Testis (tissue), 5 donors: ENCODE measurements at places on chromosomes 3 and 15.

DNA sequence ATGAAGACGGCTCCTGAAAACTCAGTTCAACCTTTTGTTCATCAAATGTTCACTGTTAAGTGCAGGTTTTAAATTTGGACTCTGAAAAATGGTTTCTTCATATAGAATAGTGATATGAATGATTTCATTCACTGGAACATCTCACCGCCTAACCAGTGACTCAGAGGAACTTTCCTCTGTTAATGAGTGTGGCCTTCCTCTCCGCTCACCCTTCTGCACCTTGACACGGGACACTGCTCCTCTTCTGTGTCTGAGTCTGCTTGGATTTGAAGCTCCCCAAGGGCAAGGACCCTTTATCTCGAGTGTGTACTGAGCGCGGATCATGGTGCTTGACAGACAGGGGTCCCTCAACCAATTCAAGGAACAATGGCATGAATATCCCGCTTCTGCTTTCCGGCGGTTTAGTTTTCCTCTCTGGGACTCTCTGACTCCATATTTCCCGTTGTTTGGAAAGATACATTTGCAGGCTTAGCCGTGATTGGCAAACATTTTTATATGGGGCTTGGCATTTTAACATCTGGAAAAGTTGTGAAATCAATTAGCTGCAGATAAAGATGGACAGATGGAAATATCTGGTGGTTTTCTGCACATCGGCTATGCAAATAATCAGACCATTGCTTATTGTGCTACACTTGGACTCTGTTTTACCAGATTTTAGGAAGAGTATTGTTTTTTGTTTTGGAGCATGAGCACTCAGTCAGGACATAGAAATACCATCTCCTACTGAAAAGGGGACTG is 20.9 kb downstream of the KBTBD8 start:
- no peak for DNase-seq

GRCh38 chr3:69239063-69239462 is 116.7 kb upstream of the LMOD3 start:
- no peak for DNase-seq

DNA sequence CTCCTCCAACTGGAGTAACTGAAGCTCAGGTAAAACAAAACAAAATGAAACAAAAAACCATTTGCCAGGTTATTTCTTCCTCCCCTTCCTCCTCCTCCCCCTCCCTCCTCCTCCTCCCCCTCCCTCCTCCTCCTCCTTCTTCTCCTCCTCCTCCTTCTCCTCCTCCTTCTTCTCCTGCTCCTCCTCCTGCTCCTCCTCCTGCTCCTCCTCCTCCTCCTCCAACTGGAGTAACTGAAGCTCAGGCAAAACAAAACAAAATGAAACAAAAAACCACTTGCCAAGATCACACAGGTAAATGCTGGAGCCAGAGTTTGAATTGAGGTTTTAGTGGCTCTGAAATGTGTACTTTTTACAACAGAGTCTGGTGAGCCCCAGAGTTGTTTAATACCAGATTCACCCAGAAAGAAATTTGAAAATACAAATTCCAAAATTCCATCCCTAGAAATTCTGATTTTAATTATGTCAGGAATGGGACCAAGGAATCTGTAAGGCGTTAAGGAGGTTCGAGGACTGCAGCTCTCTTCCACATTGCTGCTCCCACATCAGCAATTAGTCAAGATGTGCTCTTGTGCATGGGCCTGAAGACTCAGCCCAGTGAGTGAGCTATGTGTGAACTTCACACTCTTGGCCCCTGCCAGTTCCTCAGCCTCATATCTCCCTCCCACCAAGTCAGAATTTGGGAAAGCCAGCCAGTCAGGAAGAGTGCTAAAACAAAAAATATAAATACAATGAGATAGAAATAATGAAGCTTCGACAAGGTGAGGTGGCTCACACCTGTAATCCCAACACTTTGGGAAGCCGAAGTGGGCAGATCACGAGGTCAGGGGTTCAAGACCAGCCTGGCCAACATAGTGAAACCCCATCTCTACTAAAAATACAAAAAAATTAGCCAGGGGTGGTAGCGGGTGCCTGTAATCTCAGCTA is 31.6 kb upstream of the ZNF770 start:
- no peak for DNase-seq

GRCh38 chr3:14001136-14001535 is 121.3 kb upstream of the WNT7A start:
- DNase-seq, result no peak

DNA sequence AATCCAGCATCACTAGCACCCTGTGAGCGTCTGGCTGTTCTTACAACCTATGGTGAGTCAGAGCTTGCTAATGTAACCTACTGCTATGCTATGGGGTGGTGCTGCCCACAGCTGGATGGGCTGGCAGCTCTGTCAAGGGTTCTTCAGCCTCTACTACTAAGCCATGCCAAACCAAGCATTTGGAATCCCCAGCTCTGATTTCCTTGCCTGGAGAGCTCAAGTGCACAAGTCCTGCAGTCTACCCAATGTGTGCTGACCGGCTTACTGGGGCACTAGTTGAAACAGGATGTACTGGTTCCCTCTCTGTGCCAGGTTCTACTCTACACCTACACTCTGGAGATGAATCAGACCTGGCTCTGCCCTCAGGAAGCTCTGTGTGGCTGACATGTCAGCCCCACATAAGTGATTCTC is 4.2 kb downstream of the TEX264 start:
- no peak for DNase-seq

DNA sequence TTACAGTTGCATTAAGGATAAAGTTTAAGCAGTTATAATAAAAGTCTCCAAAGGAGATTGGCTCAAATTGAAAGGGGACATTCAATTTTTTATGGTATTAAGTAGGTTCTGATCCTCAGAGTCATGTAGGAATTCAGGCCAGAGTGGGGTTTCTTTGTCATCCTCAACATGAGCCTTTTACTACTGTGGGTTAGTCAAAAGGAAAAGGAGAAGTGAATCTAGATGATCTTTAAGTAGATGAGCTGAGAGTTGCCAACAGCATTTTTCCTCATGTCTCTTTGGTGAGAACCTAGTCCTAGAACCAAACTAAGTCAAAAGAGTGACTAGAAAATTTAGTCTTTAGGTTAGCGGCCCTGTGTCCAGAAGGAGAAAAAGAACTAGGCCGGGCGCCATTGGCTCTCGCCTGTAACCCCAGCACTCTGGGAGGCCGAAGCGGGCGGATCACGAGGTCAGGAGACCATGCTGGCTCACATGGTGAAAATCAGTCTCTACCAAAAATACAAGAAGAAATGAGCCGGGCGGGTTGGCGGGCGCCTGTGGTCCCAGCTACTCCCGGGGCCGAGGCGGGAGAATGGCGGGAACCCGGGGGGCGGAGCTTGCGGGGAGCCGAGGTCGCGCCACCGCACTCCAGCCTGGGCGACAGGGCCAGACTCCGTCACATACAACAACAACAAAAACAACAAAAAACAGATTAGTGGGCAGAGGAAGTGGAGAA is 4.2 kb upstream of the CHL1 start:
- peak; percentile 23 for DNase-seq
